ENCODE measurements at places on chromosomes 7 and 10.

DNA sequence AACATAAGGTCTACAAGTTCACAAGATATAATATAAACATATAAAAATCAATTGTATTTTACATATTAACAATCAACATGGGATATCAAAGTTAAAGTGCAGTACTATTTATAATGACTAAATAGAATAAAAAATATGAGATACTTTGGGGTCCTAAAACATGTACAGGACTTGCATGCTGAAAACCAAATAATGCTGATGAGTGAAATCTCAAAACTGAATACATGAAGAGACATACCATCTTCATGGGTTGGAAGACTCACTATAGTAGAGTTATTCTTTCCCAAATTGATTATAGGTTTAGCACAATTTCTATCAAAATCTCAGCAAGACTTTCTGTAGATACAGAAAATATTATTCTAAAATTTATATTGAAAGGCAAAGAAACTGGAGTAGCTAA, 181.5 kb downstream of the LHFPL3 start:
- no peak overlapping the region for H3K27ac ChIP-seq
- no peak for DNase-seq
- no peaks in the 10 kb centered on the region for H3K4me1 ChIP-seq

DNA sequence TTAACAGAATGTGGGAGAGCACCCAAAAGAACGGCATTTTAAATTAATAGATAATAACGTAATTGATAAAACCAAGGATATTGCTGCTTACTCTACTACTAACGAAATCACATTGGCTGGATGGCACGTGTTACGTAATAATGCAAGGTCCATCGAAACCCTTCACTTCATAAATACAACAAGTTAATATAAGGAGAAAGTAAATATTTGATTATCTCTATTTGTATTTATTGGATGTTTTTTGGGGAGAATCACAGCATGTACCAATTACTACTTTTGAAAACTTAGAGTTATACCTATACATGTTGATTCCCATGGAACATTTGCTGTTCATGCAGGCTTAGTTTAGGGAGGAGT, 1.6 kb downstream of the PRKG1 start:
- H3K27ac ChIP-seq: no peak overlapping the region
- peaks cover 6% of the 10 kb centered on the region for H3K27me3 ChIP-seq
- H3K36me3 ChIP-seq: no peaks in the 10 kb centered on the region
- no peak for DNase-seq
- H3K4me3 ChIP-seq: no peak overlapping the region
- peaks cover 15% of the 10 kb centered on the region for H3K4me1 ChIP-seq

DNA sequence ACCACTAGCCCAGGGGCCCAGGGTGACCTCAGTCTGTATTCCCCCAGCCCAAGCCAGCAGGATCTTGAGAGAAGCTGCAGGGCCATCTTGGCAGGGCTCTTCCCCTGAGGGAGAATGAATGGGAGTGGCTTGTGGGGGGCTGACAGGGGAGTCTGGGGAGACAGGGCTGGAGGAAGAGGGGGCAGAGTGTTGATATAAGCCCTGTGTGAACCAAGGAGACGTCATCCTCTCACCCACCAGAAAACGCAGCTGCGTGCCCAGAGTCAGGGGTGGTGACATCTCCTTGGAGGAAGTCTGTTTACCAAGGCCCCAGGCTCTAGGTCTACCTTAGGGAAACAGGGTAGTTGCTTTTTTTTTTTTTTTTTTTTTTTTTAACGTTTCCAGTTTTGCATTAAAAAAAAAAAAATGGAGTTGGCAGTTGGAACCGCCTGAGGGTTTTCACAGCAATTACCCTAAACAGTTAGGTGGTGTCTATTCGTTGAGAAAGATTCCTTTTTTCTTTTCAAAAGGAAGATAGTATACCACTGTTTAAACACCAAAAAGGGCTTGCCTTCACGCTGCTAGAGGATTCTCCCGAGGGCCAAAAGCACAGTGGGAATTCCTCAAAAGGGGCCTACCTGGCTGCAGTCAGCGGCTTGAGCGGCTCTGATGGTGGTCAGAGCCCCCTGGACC, 113.8 kb downstream of the PRPF18 start:
- no peaks in the 10 kb centered on the region for H3K27me3 ChIP-seq
- H3K4me3 ChIP-seq: no peak overlapping the region
- H3K27ac ChIP-seq: no peak overlapping the region
- H3K4me1 ChIP-seq: no peaks in the 10 kb centered on the region

DNA sequence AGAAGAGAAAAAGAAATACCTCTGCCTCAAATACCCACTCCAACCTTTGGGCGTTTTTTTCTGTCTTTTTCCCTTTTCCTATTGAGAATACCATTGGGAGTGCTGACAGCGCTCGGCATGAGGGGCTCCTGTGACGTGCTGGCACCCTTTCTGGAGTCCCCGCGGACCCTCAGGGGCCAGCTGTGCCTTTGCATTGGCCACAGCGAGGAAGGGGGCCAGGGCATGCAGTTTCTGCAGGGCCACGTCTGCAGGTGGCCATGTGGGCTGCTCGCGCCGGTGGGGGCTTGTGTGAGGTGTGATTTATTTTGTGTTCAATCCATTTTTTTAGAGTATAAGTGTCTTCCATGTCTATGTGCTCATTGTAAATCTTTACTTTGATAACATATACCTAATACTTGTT, 57.4 kb downstream of the INPP5A start:
- no peaks in the 10 kb centered on the region for H3K36me3 ChIP-seq
- no peak overlapping the region for H3K27ac ChIP-seq
- H3K4me1 ChIP-seq: peaks cover 6% of the 10 kb centered on the region
- H3K27me3 ChIP-seq: no peaks in the 10 kb centered on the region

GRCh38 chr7:24946467-24946866, 33.5 kb downstream of the OSBPL3 start:
- no peak overlapping the region for H3K27ac ChIP-seq
- peaks cover 5% of the 10 kb centered on the region for H3K4me1 ChIP-seq
- no peak overlapping the region for H3K4me3 ChIP-seq
- H3K27me3 ChIP-seq: no peaks in the 10 kb centered on the region
- DNase-seq: no peak
- H3K36me3 ChIP-seq: no peaks in the 10 kb centered on the region

DNA sequence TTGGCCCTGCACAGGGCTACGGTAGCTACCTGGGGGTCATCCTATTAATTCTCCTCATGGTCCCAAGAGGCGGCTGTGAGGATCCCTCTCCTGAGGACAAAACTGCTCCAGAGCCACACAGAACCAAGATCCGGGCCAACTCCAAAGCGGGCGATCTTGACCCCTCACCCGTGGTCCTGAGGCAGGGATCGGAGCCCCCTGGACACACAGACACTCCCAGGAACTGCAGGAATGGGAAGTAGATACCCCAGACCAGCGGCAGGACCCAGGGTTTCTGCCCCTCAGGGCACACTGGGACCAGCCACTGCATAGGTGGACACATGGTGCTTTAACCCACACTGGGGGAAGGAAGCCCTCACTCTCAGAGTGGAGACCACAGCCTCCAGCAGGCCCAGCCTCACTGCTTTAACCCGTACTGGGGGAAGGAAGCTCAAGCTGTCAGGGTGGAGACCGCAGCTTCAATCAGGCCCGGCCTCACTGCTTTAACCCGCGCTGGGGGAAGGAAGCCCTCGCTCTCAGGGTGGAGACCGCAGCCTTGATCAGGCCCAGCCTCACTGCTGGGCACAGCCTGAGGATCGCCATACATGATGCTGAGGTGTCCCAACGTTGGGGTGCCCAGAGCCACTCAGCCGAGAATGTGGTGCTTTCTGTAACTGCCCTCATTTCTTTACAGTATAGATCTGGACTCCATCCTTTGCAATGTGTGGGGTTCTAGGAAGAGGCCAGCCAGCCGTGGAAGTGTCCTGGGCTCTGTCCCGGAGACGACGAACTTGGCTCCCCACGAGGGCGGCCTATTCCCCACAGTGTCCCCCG, 60.1 kb downstream of the DIP2C start:
- peaks cover 2% of the 10 kb centered on the region for H3K4me1 ChIP-seq
- H3K27me3 ChIP-seq: no peaks in the 10 kb centered on the region
- H3K36me3 ChIP-seq: no peaks in the 10 kb centered on the region
- no peak overlapping the region for H3K27ac ChIP-seq
- no peak overlapping the region for H3K4me3 ChIP-seq

DNA sequence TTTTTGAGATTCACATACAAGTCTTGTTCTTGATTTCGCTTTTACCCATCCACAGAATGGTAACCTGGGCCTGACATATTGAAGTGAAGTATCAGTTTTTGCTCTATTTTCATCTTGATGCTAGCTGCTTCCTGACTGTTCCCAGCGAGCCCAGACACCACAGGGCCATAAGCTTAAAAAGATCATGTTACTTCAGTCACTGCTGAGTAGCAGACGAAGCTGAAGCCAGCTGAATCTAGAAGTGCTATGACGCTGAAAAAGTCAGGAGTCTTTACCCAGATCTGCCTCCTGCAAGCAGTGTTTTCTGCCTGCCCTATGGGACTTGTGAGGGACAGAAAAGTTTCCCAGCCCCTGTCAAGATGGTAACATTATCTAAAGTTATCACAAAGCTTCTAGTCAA, 2.7 kb upstream of the PRXL2A start:
- H3K4me3 ChIP-seq: no peak overlapping the region
- DNase-seq: no peak
- H3K27me3 ChIP-seq: peaks cover 26% of the 10 kb centered on the region
- H3K4me1 ChIP-seq: no peaks in the 10 kb centered on the region
- H3K27ac ChIP-seq: no peak overlapping the region

GRCh38 chr7:54904130-54904529, 114.7 kb upstream of the EGFR start:
- no peaks in the 10 kb centered on the region for H3K4me1 ChIP-seq
- no peaks in the 10 kb centered on the region for H3K36me3 ChIP-seq
- H3K27me3 ChIP-seq: no peaks in the 10 kb centered on the region

GRCh38 chr7:117082647-117083046, 129.3 kb downstream of the ST7 start:
- H3K27ac ChIP-seq: no peak overlapping the region
- DNase-seq: no peak
- peaks cover 5% of the 10 kb centered on the region for H3K4me1 ChIP-seq
- H3K27me3 ChIP-seq: no peaks in the 10 kb centered on the region
